Left colon (tissue), 2 donors: ENCODE measurements at places on chromosomes 3 and 15. TPM values are rescaled to one million over a fixed set of nuclear protein-coding genes. Genes with fewer than 3 reads are reported as not detected.

DNA sequence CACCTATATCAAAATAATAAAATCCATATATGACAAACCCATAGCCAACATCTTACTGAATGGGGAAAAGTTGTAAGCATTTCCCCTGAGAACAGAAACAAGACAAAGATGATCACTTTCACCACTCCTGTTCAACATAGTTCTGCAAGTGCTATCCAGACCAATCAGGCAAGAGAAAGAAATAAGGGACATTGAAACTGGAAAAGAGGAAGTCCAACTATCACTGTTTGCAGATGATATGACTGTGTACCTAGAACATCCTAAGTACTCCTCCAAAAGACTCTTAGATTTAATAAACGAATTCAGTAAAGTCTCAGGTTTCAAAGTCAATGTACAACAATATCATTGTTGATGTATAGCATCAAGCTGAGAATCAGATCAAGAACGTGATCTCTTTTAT, 35.6 kb upstream of the FGF7 start:
- DNase-seq: no peak

DNA sequence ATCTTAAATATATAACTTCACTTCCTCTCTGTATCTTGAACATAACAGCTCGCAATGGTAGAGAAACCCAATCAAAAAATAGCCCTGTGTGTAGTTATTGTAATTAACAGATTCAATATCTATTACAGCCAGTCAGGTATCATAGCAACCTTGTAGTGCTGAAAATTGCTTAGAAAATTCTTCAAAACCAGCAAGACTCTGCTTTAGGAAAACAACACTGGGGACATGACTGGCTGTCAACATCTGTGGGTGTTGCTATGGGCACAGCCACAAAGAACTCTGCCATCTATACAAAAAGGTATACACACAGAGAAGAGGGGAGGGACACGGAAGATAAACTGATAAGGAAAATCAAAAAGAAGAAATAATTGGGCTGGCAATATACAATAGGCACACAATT, 101.2 kb downstream of the WDR72 start:
- DNase-seq: no peak

The SOX14 gene
- total RNA-seq: not detected

GRCh38 chr3:9340472-9340902, 22.4 kb upstream of the THUMPD3 start:
- DNase-seq: no peak

DNA sequence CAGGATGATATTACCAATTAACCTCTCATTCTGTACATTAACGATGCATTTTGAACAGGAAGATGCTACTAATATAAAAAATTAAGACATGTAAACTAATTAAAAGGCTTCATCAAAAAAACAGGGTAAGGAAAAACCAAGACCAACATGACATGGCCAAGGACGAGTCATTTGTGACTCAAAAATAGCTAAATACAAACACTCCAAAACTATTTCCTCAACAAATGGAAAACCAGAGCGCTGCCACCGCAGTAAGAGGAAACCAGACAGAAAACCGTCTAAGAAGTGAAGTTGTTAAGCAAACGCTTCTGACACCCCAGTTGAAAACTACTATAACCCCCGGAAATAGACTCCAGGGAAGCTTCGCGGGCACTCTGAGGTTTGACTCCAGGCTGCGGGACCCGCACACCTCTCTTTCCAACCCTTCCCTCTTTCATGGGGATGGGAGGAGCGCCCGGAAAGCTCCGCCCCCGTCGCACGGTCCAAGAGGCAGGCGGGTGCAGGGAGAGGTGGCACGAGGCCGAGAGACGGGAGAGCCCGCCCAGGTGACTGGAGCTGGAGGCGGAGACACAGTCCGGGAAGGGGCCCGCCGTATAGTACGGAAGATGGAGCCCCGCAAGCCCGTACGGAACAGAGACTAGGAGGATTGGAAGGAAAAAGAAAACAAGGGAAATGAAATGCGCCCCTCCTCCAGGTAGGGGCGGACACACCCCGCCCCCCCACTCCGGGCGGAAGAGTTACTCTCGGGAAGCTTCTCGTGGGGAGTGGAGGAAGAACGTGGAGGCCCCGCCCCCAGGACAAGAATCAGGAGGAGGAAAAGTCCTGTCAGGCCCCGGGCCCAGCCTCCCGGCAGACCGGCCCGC, 708 bp downstream of the DCAF1 start:
- peak; percentile 95 for DNase-seq

GRCh38 chr3:144375088-144375487, 403.5 kb downstream of the DIPK2A start:
- no peak for DNase-seq

DNA sequence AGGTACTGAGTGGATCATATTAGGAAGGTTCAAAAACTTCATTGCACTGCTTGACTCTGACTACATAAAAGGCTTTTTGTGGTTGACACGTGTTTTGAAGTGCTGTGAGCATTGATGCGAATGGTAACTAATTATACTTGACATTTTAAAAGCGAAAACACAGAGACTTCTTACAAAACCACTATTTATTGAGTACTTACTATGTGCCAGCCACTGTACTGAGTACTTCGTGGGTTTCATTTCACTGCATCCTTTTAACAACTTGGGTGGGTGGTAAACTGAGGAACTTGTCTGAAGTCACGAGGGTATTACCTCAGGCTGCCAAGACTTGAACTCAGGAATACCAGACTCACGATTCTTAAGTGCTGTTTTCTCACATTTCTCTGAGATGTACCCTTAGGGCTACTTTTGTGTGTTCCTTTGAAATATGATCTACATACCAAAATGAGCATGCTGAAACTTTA, 45.3 kb upstream of the PPP4R2 start:
- no peak for DNase-seq

DNA sequence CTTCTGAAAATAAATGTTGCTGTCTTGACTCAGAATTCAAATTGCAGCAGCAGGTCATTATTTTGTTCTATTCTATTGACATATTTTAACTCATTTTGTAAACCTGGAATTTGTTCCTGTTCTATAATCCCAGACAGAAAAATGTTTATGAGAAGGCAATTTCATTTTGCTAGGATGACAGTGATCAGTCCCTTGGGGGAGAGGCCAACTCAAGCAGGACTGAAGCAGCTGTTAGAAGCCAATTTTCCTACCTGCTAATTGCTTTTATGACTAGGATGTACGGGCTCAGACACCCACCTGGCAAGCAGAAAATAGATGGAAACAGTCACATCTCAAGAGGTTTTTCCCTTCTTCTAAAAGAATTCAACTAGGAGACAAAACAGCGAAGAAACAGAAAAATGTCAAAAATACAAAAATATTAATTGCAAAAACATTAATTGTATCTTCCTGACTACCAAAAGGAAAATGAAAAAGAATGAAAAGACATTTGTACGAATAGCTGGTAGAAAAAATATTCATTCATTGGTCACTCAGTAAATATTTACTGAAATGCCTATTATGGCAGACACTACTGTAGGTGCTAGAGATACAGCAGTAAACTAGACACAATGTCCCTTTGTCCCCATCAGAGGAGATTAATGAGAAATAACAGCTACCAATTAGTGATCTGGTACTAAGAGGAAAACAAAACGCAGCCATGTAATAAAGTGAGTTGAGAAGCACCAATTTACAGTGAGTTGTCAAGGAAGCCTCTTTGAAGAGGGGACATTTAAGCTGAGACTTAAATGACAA, 73.5 kb downstream of the PEAK1 start:
- DNase-seq: no peak

GRCh38 chr3:59486520-59486919, 436.7 kb upstream of the CFAP20DC start:
- no peak for DNase-seq

The SRGAP3 gene
- 8.0 TPM for total RNA-seq

DNA sequence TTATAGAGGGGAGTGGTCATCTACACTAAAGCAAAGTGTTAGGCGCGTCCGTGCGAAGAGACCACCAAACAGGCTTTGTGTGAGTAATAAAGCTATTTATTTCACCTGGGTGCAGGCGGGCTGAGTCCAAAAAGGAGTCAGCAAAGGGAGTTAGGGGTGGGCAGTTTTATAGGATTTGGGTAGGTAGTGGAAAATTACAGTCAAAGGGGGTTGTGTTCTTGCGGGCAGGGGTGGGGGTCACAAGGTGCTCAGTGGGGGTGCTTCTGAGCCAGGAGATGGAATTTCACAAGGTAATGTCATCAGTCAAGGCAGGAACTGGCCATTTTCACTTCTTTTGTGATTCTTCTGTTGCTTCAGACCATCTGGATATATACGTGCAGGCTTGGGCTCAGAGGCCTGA, 47.1 kb downstream of the OIP5 start:
- no peak for DNase-seq

- DNase-seq: no peak
These were observed 50.8 kb downstream of the EFCAB12 start for GRCh38 chr3:129377615-129378014.

The GALNT15 gene
- 15.4 TPM for total RNA-seq

The FBXL22 gene
- total RNA-seq: 5.4 TPM

The COL6A5 gene
- total RNA-seq: 0.08 TPM

GRCh38 chr3:16181361-16181760, 6.9 kb downstream of the GALNT15 start:
- DNase-seq: peak; percentile 52

GRCh38 chr3:139572847-139573672, 33.5 kb upstream of the RBP1 start:
- no peak for DNase-seq

DNA sequence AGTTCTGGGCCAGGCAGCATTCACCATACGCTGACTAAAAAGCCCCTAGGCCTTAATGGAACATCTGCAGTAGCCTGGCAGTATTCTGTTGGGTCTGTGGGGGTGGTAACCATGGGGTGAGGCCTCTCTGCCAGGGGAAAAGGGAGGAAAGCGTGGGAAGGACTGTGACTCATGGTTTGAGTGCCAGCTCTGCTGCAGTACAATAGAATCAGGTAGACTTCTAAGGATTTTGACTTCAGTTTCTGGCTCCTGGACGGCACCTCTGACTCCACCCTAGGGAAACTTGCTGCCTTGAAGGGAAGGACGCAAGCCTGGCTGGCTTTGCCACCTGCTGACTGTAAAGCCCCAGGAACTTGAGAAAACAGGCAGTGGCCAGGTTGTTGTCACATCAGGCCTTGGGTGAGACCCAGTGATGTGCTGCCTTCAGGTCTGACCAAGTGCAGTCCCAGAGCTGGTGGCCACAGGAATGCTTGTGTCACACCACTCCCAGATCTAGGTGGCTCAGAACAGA, 148.6 kb downstream of the SUCNR1 start:
- DNase-seq: no peak

GRCh38 chr3:72995337-72995736, 1.3 kb upstream of the PPP4R2 start:
- peak; percentile 51 for DNase-seq

GRCh38 chr3:133979553-133979952, 50.2 kb downstream of the SLCO2A1 start:
- no peak for DNase-seq

DNA sequence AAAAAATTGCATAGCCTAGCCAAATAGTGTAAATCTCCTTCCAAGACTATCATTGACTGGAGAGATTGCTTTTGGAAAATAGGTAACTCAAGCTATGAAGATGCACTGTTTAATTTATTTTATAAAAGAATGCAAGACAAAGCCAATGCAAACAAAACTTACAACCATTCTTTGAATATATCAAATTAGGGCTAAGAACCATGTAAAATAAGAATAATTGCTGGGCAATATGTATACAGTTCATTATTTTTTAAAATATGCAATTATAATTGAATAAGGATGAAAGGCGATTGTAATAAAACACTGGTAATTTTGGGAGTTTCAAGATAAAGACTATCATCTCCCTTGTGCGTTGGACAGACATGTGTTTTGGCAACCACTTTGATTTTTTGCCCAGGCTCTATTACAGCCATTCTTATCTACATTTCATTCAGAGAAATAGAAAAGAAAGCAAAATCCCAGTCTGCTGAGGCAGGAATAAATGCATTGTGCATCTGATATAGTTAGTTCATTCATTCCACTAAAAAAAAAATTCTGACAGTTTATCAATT, 242.3 kb upstream of the ROBO1 start:
- no peak for DNase-seq

DNA sequence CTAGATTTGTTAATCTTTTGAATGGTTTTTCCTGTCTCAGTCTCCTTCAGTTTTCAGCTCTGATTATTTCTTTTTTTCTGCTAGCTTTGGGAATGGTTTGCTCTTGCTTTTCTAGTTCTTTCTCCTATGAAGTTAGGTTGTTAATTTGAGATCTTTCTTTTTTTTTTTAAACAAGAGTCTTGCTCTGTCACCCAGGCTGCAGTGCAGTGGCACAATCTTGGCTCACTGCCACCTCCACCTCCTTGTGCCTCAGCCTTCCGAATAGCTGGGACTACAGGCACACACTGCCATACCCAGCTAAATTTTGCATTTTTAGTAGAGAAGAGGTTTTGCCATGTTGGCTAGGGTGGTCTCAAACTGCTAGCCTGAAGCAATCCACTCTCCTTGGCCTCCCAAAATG, 56.7 kb downstream of the UQCC5 start:
- no peak for DNase-seq

The SELENOS gene
- 134 TPM for total RNA-seq

The CYFIP1 gene
- 163 TPM for total RNA-seq

DNA sequence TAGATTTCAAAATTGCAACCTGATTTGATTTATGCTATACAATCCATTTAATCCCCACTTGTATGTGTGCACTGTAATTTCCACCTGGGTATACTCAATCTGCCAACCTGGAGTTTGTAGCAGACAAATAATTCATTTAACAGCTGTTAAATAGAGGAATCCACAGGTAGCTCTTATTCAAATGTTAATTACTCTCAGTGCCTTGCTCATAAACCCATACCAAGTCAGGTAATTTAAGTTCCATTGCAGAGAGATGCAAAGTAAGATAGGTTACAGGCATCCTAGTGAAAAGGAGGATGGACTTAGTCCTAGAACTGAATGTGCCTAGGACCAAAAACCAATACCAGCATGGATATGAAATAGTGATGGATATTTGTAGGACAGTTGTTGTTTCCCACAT, 674.2 kb downstream of the TBL1XR1 start:
- no peak for DNase-seq

The AADAC gene
- not detected for total RNA-seq

The CHST2 gene
- 1.0 TPM for total RNA-seq

- DNase-seq: no peak
These were observed 62.3 kb upstream of the ARL8B start for GRCh38 chr3:5059782-5060181.

- DNase-seq: no peak
These were observed 48.9 kb upstream of the NAALADL2 start for GRCh38 chr3:174810254-174810653.

The TUSC7 gene
- not detected for total RNA-seq

DNA sequence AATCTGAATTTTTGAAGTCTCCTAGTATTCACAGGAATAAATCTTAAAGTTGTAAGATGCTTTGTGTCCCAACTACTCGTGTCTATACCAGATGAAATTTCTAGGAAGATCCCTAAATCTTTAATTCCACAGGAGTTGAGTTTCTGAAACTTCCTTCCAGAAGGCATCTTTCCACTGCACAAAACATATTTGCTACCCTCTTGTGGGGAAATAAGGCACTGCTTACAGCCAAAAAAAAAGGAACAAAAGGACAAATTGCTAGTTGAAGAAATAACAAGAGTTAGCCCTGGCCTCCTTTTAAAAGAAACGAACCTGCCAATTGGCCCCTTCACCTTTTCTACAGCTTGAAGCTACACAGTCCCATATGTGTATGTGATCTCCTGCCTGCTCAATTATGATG, 54.0 kb downstream of the TAFA4 start:
- DNase-seq: no peak

- no peak for DNase-seq
These were observed 274.4 kb downstream of the NFKBIZ start for GRCh38 chr3:102123590-102124190.
